Brain pericyte (primary cell): ENCODE measurements at places on chromosomes 7 and 10.
A peak's percentile ranks its signal among the peaks of the same experiment; 100 is the strongest.

DNA sequence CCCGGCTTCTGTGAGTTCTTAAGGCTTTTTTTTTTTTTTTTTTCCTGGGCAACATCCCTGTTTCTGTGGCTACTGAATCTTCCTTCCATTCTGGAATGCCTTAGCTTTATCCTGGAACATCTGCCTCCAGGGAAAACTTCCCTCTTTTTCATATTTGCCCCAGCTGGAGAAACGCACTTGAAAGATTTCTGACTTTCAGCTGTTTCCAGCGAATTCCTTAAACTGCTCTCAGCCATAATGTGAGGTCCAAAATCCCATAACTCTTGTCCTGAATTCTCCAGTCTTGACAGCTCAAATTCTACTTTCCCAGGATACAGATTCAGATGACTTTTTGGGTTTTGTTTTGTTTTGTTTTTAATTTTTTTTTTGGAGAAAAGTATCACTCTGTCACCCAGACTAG, 263.6 kb upstream of the AUTS2 start:
- DNase-seq, result no peak

- DNase-seq, result no peak
Measured at GRCh38 chr7:153496257-153496656, 555.9 kb upstream of the DPP6 start.

GRCh38 chr10:84563868-84564267, 235.5 kb downstream of the CCSER2 start:
- no peak for DNase-seq

- DNase-seq, result peak; percentile 41
Measured at GRCh38 chr7:115559877-115560276, 470.7 kb downstream of the TFEC start.

GRCh38 chr7:33904681-33905388, 504 bp upstream of the BMPER start:
- no peak for DNase-seq

DNA sequence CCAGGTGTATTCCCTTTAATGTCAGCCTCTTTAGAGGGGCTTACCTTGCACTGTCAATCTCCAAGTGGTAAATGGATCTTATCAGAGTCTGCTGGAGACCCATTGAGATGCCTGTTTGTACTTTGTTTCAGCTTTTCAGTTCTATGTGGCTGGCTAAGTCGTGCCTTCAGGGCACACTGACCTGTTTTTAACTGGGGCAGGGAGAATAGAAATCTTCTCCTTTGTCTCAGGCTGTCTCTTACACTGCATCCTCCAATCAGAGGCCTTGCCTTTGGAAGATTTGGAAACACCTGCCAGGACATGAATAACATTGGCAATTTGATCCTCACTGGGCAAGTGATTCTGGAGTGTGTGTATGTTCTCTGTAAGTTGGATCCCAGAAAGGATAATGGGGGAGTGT, 65.0 kb downstream of the POU6F2 start:
- DNase-seq, result no peak

DNA sequence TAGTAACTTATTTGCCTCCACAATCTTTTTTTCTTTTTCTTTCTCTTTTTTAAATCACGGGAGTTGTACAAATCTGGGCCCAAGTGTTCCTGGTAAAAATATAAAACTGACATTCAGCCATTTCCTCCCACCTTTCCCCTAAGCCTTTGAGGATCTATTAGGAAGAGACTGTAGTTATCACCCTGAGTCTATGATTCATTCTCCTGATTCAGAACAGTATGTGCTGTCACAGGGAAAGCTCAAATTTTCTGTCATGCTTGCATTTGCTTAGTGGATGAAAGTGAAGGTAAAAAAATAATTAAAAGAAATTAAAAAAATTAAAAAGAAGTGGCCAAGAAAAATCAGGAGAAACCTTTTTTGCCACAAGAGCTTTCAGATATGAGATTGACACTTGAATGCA, 71.7 kb downstream of the KIF20B start:
- no peak for DNase-seq

DNA sequence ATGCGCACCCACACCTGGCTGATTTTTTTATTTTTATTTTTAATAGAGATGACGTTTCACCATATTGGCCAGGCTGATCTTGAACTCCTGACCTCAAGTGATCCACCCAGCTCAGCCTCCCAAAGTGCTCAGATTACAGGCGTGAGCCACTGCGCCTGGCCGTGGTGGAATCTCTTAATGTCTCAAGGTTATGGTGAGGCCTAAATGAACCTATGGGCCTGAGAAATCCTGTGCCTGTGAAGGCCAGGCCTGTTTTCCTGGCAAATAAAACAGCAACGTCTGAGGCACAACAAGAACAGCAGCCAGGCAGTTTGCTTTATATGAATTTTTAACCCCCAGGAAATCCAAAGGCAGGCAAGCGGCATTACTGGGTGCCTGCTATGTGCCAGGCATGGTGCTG, 297.5 kb upstream of the ZMIZ1 start:
- DNase-seq, result no peak

DNA sequence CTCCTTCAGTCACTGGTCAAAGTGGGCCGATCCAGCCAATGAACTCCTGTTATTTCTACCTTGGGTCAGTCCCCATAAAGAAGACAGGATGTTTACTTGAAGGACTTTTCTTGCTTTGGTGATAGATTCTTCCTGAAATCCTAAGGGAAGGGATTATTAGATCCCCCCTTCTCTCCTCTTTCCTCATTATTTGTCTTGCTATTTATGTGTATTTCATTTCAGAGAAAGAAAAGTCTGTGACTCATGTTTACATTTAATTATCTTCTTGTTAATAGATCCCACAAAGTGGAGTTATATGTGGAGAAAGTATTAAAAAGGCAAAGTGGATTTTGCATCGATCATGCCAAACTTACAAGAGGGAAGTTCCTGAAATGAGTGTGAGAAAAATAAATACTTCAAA, 341.5 kb downstream of the PHTF2 start:
- DNase-seq, result no peak

- DNase-seq, result no peak
Measured at GRCh38 chr7:49425277-49425818, 348.1 kb upstream of the VWC2 start.

DNA sequence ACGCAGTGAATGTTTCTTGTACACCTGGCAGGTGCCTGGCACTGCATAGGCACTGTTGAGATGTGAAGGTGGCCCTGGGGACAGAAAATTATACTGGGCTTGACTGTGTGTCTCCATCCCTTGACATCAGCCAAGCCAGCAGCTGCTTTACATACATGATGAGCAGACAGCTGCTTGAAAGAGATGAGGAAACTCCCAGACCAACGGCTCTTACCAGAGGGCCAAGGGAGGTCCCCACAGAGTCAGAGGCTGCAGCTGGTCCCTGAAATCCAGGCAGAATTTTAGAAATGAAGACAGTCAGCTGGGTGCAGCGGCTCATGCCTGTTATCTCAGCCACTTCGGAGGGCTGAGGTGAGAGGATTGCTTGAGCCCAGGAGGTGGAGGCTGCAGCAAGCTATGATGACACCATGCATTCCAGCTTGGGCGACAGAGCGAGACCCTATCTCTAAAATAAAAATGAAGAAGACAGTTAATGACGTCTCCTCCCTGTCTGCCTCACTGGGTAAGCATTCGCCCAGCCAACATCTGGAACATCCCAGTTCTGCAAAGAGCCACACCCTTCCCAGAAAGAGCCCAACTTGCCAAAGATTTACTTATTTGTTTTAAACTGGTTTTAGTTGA, 17.6 kb downstream of the LIMK1 start:
- DNase-seq, result no peak

DNA sequence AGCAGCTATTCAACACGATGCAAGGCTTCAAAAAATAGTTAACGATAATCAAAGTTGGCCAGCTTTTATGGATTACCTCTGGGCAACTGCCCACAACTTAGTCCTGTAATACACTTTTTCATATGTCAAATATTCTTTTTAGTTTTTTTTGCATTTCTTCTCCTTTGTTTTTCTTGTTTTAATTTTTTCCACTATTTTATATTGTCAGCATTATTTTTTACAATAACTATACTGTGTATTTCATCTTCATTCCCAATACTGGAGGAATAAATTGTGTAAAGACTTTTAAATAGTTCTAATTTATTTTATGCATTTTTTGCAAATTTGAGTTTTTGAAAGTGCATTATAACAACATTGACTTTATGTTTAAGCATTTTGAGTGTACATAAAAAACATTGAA, 18.5 kb upstream of the CTAGE4 start:
- DNase-seq, result no peak

- DNase-seq, result no peak
Measured at GRCh38 chr7:121739465-121739864, 133.5 kb upstream of the PTPRZ1 start.

DNA sequence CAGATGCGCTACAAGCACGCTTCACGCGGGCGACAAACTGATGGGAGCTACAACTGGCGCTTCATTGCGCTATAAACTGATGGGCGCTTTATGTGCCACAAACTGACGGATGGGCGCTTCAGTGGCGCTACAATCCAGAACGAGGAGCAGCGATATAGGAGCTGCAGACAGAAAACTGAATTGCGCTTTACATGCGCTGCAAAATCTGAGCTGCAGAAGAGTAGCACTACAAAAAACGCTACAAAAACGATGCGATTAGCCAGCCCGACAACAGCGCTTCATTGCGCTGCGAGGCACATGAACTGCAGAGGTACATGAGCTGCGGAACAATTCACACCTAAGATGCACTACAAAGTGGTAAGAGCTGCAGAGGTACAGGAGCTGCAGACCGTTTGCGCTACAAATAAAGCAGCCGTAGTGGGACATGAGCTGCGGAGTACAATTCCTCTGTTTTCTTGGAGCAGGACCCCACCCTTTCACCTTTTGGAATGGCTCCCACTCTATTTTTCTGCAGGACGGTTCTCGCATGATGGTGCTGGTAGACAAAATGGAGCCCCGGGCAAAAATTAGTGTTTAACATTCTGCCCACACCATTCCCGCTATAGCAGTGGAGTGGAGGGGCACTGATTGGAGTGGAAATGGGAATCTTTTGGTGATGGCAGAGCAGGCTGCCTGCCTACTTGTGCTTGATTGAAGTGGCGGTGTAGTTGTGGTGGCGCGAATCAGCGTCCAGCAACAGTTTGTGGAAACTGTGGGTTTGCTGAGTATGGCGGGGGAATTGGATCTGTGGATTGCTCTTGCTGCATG, 1.2 kb upstream of the SGCE start:
- peak; percentile 30 for DNase-seq

- peak; percentile 65 for DNase-seq
Measured at GRCh38 chr7:50771120-50772002, 11.3 kb downstream of the GRB10 start.

- no peak for DNase-seq
Measured at GRCh38 chr10:124075231-124075955, 18.0 kb downstream of the CHST15 start.

- peak; percentile 41 for DNase-seq
Measured at GRCh38 chr7:144019457-144019856, 19.3 kb downstream of the OR6B1 start.

GRCh38 chr10:31321396-31321941, 2.5 kb downstream of the ZEB1 start:
- DNase-seq, result no peak

GRCh38 chr10:74177140-74177677, 26.2 kb downstream of the ADK start:
- DNase-seq, result no peak

GRCh38 chr7:41197769-41198168, 505.1 kb downstream of the INHBA start:
- DNase-seq, result no peak

DNA sequence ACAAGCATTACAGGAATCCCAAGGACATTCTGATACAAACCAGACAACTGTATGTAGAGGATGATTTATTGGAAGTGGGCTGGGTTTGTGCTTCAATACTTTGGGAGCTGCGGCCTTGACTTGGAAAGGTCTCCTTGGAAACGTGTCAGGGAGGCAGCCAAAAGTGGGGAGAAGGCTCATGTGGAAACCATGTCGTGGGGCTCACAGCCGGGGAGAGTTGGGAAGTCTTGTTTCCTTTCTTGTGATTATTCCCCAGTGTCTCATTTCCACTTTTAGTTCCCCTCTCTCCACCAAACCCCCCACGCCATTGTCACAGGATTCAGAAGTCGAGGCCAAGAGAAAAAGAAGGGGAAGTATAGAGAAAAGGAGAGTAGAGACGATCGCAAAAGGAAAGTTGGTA, 53.9 kb upstream of the SFMBT2 start:
- DNase-seq, result no peak

- DNase-seq, result no peak
Measured at GRCh38 chr7:5226921-5227785, 37.1 kb downstream of the WIPI2 start.

GRCh38 chr10:71795248-71795647, 21.9 kb upstream of the VSIR start:
- DNase-seq, result no peak

- DNase-seq, result no peak
Measured at GRCh38 chr10:123140983-123141390, 5.2 kb downstream of the HMX3 start.

- no peak for DNase-seq
Measured at GRCh38 chr10:112695539-112695938, 248.5 kb downstream of the VTI1A start.

GRCh38 chr10:80283536-80284199, 5.8 kb downstream of the MAT1A start:
- no peak for DNase-seq

DNA sequence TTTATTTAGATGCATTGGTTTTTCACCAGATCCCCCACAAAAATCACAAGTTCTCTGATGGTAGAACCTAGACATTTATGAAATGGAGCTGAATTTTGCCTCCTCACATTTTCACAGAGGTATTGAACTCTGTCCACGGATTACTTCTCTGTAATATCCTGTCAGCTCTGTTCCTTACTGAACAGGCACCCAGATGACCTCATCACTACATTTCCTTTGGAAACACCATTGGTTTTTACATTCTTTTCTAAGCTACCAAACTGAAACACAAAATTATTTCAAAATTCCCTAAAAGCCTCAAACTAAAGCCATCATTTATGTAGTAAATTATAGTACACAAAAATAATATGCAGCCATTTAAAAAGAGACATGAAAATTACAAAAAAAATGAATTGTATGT, 98.3 kb upstream of the KCNIP2 start:
- no peak for DNase-seq

DNA sequence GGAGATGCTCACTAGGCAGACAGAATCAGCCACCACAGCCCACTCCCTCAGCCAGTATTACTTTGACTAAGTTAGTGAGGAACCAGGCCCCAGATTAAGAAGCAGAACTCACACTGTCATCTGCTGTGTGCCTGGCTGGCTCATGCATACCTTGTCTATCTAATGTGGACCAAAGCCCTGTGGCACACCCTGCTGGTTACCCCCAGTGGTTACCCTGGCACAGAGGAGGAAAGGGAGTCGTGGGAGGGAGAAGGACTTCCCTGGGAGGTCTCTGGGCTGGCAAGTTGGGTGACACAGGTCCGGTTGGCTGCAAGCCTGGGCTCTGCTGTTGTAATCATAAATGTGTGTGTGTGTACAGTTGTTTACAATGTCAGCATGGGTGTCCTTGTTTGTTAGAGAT, 7.5 kb upstream of the SH2D4B start:
- DNase-seq, result no peak

GRCh38 chr7:102288285-102288930, 1.7 kb downstream of the SH2B2 start:
- no peak for DNase-seq

DNA sequence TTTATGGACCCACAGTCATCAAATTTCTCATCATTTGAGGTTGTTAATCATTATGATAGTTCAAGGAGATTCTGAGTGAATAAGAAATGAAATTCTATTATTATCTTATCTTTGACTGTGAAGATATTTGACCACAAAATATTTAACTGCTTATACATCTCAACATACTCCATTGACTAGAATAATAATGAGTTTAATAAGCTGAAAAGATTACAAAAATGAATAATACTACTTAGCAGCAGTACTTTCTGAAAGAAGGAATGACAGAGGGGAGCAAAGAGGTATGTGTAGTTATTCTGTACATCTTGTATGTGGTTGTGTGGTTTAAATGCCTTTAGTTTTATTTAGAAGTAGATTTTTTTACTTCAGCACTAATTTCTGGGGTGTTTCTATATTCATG, 214.2 kb downstream of the PRKG1 start:
- no peak for DNase-seq
